ENCODE measurements at places on chromosomes 4 and X.

DNA sequence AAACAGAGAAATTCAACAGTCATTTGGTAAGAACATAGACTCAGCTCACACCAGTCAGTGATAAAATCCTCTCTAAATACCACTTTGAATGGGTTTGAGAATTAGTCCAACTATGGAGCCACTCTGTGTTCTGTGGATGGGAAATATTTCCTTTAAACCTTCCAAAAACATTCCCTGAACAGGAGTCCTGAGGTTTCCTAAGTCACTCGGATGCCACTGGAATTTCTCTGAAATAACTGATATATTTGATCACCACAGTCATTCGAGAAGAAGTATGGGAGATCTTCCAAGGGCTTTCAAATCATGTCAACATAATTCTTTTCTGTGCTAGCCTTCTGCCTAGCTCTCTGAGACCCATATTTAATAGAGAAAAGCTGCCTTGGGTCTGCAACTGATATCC, 958.6 kb downstream of the STIM2 start:
- no peak for DNase-seq

GRCh38 chrX:39813631-39814277, 284.0 kb downstream of the BCOR start:
- no peak for DNase-seq

GRCh38 chr4:168715896-168716295, 219.0 kb downstream of the PALLD start:
- no peak for DNase-seq

DNA sequence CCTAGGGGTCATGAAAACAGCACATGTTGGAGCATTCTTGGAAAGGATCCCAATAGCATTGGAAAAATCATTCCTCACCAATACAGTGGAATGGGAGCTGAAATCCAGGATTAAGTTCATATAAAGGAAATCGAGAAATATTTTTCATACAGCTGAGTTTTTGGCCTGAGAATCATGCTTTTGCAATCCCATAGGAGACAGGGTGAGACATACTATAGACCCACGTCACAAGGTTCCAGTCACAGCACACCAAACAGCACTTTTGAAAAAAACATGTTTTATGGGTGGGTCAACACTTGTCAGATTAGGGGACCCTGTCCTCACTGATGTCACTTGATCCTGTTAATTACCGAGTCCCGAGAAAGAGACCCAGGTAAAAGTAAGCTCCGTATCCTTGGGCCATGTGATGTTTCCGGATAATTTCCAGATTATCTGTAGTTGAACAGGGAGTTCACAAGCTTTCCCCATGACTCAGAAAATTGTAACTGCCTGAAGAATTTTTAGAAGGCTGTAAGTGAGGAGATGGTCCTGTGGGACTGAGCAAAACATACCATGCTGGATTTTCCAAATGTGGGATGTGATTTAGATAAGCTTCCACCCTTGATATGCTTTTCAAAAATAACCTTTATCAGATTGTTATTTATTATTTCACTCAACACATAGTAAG, 80.9 kb upstream of the TLR3 start:
- DNase-seq = no peak

DNA sequence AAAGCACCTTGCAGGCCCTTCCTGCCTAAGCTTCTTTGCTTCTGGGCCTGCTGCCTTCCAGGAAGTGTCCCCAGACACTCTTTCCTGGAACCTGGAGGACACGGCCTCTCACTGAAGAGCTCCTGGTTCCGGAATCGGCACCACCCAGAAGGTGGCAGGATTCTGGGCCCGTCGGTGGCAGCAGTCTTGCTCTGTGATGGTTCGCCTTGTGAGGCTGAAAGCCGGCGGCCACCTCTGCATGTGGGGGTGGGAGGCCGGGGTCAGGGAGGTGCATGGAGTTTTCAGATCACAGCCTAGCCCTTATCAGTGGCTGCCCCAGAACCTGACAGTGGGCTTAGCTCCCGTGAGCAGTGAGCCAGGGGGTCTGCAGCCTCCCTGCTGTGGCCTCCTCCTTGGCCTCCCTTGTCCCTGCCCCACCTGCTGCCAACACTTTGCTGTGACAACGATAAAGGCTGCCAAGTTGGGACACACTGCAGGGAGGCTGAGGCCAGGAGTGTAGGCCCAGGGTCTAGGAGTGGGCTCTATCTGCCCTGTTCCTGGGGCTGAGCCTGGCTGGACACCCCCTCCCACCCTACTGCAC, 30.8 kb upstream of the GPR78 start:
- no peak for DNase-seq

- no peak for DNase-seq
Observed at GRCh38 chr4:17690898-17691297, 76.5 kb downstream of the MED28 start.

GRCh38 chr4:89119836-89120235, 8.5 kb downstream of the TIGD2 start:
- DNase-seq = no peak

DNA sequence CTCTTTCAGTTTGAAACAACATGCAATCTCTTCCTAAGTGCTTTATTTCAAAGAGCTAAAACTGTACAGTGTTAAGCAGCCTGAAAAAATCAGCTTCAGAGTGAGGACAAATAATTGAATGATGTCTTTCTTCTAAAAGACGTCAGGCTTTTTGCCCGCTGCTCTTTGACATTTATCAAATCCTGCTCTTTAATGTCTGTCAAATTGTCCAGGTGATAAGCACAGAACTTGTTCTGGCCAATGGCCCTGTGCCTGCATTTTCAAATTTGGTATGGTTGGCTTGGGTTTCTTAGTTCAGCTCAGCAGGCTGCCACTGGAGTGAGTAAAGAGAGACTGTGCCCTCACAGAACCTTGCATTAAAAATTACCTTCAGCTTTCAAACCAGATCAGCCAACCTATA, 712.9 kb upstream of the LCORL start:
- no peak for DNase-seq

DNA sequence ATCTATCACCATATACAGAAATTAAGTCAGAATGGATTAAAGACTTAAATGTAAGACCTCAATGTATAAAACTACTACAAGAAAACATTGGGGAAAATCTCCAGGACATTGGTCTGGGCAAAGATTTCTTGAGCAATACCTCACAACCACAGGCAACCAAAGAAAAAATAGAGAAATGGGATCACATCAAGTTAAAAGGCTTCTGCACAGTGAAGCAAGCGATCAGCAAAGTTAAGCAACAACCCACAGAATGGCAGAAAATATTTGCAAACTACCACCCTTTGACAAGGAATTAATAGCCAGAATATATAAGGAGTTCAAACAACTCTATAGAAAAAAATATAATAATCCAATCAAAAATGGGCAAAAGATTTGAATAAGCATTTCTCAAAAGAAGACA, 236.9 kb upstream of the EMCN start:
- no peak for DNase-seq

- DNase-seq = no peak
Observed at GRCh38 chr4:72375073-72375736, 193.8 kb downstream of the ADAMTS3 start.

GRCh38 chrX:41580423-41581064, 108.2 kb upstream of the GPR34 start:
- DNase-seq = no peak

DNA sequence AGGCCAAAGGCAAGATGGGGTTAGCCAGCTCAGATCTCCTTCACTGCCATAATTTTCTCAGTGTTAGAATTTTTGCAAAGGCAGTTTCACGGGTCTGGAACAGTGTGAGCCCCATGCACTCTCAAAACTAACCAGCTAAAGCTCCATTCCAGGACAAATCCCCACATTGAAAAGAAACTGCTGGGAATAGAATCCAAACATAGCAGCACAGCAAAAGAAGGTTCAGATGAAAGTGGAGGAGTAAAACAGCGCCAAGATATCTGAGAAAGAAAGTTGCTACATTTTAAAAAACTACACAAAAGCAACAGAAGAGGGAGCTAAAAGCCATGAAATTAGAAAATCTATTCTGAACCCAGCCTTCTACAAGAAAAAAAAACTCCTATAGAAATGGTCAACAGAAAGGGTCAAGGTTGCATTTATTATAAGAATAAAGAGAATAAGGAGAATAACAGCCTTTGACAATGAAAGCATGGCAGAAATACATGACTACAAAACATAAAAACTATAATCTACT, 39.6 kb upstream of the SLC7A3 start:
- no peak for DNase-seq

GRCh38 chrX:81392396-81392795, 190.5 kb downstream of the SH3BGRL start:
- no peak for DNase-seq

GRCh38 chrX:40922307-40922706, 162.9 kb upstream of the USP9X start:
- DNase-seq = no peak

DNA sequence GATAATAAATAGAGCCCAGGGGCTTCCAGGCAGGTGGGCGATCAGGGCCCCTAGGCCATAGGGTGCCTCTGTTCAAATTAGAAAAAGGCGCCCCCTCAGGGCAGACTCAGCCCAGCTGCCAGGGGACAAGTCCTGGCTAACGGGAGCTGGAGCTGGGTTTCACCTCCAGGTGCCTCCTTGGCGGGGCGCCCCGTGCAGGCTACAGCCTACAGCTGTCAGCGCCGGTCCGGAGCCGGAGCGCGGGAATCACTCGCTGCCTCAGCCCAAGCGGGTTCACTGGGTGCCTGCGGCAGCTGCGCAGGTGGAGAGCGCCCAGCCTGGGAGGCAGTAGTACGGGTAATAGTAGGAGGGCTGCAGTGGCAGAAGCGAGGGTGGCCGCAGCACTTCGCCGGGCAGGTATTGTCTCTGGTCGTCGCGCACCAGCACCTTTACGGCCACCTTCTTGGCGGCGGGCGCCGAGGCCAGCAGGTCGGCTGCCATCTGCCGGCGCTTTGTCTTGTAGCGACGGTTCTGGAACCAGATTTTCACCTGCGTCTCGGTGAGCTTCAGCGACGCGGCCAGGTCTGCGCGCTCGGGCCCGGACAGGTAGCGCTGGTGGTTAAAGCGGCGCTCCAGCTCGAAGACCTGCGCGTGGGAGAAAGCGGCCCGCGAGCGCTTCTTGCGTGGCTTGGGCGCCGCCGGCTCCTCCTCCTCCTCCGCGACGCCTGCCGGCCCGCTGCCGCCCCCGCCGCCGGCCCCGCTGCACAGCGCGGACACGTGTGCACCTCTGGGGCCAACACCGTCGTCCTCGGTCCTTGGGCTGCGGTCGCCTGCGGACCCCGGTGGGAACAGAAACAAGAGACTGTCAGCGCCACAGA, 2.4 kb downstream of the NKX3-2 start:
- DNase-seq = no peak

DNA sequence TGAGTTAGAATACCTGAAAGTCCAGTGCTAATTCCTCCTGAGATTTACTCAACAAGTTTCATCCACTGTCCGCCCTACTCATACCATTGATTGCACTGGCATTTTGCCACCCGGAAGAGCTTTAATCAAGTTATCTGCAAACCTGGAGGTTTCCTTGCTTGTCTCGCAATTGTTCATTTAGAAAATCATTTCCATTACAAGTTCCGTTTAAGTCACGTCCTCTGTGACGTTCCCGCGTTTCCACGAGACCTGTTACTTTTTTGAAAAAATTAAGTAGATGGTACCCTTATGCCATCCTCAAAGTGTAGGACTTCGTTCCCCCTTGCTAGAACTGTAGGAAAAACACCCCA, 761 bp upstream of the FRYL start:
- DNase-seq = peak; percentile 30

DNA sequence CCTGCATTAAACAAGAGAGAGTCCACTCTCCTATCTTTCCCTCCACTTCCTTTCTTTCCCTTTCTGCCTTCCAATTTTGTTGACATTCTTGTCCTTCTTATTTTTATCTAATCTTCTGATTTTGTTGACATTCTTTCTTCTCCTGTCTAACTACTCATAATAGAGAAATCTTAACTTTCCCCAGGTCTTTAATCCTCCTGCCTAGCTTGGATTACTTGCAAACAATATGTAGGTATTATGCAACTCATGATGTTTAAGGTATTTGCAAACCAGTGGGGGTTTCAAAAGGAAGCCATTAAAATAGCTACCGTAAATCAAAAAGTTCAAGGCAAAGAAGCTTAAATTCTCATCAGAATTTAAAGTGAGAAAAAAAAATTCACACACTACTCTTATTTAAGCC, 53.9 kb downstream of the PROM1 start:
- DNase-seq = no peak

DNA sequence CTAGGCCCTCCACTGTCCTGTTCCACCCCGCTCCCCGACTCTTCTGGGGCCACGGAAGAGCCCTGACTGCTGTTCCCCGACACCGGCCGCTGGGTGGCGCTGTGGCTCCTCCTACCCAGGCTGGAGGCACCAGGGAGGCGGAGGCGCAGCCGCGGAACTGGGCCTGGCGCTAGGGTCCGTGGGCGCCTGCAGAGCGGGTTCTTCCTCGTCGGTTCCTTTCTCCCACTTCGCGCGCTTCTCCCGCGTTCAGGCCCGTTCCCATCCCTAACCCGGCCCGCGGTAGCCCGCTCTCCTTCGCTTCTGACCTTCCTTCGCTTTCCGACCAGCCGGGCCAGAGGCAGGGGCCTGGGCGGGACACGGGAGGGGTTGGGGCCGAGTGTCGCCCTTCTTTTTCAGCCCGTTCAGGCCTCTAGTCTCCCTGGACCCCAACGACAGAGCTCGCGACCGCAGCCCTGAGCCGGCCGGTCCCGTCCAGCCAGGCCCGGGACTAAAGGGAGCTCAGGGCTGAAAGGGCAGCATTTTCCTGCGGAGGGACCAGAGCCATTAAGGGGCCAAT, 34.3 kb downstream of the NALF2 start:
- peak; percentile 75 for DNase-seq

Measured in stimulated activated CD4-positive, alpha-beta T cell treated with anti-CD3 and anti-CD28 coated beads, Interleukin-2, amount 100 ng/mL, for 48 hours (primary cell).